ENCODE measurements at places on chromosomes 6 and 20. TPM values are rescaled to one million over a fixed set of nuclear protein-coding genes. Genes with fewer than 3 reads are reported as not detected.

DNA sequence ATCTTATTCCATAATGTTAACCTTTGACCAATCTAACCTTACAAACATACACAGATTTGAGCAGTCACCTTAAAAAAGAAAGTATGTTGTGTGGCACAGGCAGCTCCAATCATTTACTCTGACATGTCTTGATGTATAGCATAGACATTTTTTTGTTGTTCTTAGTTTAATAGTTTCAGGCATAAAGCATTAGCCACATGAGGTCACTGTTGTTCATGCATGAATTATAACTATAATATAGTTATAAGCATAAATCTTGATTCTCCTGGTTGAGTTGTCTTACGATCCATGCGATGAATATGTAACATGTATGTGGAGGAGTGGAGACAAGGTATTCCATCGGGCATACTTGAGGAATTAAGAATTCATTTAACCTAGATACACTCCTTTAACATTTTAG, 26.1 kb upstream of the NKAIN2 start:
- DNase-seq, result no peak

DNA sequence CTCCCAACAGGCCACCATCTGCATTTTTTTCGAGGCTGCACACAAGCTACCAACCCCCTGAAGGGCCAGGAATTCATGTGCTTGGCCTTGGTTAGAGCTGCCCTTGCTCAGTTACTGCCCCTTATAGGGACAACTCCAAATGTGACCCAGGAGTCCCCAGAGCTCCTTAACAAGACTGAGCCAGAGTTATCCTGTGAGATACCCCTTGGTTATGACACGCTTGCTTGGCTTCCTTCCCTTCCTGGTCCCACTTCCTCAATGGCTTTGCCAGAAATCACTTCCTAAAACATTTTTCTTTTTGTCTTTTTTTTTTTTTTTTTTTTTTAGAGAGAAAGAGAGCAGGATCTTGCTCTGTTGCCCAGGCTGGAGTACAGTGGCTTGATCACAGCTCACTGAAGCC, 8.9 kb downstream of the TREM1 start:
- no peak for DNase-seq

DNA sequence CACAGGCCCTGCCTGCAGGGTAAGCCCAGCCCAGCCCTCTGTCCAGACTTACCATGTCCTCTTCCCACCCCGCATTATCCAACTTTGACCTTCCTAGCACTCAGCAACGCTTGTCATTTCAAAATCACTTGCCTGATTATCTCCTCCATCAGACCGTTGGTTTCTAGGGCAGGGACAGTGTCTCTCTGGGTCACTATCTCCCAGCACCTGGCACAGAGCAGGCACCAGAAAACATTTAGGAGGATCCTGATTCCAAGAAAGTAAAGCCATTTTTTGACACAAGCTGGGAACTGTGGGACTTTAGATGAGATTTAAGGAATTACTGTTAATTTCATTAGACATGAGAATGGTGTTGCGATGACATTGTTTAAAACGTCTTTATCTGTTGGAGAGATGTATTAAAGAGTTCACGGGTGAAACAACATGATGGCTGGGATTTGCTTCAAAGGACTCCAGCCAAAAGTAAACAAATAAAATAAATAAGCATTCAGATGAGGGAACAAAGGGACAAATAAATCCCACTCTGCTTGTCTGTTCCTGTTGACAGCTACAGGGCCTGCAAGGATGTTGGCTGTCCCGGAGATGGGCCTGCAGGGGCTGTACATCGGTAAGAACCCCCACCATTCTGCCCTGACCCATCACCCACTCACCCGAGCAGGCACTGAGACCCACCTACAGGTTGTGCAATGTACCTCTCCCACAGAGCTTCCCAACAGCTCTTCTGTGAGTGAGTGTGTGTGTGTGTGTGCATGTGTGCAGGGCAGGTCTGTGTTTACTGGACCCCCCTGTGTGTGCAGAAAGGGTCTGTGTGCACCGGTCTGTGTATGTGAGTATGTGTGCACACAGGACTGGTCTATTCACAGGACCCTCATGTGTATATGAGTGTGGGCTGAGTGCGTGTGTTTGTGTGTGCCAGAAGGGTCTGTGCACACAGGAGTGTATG, 5.9 kb downstream of the HSPA12B start:
- no peak for DNase-seq

GRCh38 chr6:73043446-73043845, 181.8 kb downstream of the KHDC1L start:
- DNase-seq, result no peak

DNA sequence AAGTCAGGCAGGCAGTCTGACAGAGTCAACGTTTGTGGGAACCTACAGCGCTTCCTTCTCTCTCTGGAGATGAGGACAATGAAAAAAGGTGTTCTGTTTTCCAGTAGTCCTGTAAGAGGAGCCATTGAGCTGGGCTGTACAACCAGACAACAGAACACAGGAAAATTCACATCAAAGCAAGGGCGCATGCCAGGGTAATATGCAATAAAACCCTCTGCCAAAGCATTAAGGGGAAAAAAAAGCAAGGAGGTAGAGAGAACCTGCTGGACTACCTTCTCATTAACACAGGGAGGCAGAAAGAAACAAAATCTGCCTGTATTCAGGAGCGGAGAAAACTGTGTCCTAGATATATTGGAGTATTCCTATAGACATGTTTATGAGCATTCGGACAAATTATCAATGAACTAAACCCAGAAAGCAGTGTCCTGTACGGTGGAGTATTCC, 1.3 kb downstream of the RNF24 start:
- no peak for DNase-seq

ELOVL2 gene
- total RNA-seq, result not detected

DNA sequence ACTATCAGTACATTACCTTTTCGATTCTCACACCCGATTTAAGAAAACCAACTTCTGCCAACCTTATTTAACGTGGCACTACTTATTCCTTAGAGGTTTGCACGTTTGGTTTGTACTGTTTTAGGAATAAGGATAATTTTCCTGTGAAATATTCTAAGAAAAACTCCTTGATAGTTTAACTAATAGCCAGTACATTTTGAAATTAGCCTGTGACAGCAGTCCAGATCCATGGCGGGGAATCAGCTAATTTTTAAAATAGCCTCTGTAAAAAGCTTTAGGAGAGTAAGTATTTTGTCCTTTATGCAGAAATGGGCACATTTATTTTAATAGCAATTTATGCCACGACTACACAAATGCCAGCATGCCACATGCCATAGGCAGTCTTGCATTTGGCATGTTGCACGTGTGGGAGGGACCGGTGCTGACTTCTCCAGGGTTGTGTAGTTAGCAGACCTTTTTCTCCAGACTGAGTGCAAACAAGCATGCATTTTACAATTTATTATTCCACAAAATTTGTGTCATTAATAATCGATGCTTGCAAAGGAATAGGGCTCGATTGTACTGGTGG, 6.2 kb downstream of the FOXC1 start:
- no peak for DNase-seq

APOM gene
- total RNA-seq, result 4.0 TPM

DNA sequence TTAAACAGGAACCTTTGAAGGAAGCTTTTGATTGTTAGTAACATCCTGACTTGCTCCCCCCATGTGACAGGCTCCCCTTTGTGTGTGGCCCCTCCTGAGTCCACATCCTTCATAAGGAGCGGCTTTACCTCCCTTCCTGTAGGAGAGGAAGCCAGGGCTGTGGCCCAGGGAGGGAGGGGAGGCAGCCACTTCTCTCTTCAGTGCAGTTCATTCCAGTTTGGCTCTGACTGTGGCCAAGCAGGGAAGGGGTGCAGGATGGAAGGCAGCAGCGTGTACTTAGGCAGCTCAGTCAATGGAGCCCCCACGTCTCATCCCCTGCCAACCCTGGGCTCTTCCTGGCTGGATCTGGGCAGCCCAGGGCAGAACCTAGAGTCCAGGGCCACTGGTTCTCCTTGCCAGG, 295.2 kb downstream of the QKI start:
- no peak for DNase-seq

DNA sequence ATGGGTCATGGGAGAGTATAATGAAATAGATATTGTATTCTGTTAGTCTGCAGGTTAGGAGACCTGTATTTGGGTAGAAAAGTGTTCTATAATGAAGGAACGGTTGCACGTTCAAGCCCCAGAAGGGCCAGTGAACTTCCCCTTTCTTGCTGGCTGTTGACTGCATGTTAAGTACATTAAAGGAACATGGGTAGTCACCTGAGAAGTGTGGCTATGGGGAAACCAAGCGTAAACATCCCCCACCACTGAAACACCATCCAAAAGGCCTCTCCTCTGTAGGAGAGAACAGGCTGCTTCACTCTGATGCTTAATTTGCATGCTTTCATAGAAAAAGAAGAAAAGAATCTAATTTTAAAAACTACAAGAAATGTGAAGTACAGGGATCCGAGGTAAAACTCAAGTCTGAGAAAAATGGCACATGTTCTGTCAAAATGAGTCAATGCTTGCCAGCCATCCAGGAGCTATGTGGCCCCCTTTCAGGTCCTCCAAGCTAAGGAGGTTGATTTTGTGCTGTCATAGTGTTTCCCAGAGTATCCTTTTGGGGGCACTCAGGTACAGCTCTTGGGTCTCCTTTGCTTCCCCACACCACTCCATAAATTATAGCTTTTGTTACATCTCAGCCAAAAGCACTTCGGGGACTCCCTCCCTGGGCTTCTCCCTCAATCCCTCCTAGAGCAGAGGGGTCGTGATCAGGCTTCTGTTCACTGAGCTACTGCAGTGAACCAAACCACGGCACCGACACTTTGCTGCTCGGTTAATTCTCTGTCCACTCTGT, 283.7 kb upstream of the AGPAT4 start:
- DNase-seq, result no peak

- no peak for DNase-seq
Measured at GRCh38 chr6:44782892-44783291, 395.4 kb downstream of the CDC5L start.

DNA sequence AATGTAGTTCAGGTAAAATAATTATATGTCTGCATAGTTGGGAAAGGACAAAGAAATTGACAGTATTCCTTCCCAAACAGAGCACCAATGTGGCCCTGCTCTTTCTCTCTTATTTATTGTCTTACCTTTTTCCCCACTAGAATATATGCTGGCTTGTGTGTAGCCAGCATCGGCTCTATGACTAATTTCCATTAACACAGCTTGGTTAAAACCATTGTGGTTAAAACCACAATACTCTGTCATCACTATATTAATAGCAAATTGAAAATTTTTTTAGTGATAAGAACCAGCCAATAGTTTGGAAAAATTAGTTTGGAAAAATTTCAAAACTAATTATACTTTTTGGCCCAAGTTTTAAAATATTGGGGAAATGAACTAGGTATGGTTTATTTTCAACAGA, 535.1 kb downstream of the UTRN start:
- no peak for DNase-seq

TINAG gene
- not detected for total RNA-seq

GRCh38 chr6:12010635-12011275, 1.4 kb upstream of the HIVEP1 start:
- no peak for DNase-seq

GRCh38 chr6:90028066-90028778, 134.0 kb downstream of the GJA10 start:
- DNase-seq, result no peak

ME1 gene
- total RNA-seq, result 0.97 TPM

DDO gene
- total RNA-seq, result 0.12 TPM

GRM1 gene
- not detected for total RNA-seq

DNA sequence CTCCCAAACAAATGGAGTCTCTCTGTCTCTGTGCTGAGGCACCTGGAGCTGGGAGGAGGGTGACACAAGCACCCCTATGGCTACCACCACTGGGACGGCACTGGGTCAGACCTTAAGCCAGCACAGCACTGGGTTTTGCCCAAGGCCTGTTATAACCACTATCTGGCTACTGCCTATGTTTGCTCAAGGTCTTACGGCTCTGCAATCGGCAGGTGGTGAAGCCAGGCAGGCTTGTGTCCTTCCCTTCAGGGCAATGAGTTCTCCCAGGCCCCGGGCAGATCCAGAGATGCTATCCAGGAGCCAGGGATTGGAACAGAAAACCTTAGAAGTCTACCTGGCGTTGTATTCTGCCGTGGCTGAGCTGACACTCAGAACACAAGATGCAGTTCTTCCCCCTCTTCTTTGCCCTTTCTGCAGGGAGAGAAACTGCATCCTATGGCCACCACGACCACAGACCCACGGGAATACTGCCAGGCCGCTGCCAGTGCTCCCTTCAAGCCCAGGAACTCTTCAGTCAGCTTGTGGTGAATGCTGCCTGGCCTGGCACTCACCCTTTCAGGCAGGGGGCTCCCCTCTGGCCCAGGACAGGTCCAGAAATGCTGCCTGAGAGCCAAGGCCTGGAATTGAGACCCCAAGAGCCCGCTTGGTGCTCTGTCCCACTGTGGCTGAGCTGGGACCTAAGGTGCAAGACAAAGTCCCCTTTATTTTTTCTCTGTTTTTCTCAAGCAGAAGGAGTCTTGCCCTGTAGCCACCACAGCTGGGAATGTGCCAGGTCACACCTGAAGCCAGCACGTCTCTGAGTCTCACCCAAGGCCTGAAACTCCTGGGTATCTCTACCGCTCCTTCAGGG, 67.0 kb upstream of the FRMD1 start:
- DNase-seq, result no peak

- DNase-seq, result no peak
Measured at GRCh38 chr6:5672581-5673011, 334.1 kb downstream of the NRN1 start.

C6orf58 gene
- not detected for total RNA-seq

PRL gene
- not detected for total RNA-seq

STX7 gene
- total RNA-seq, result 18.4 TPM

- DNase-seq, result no peak
Measured at GRCh38 chr6:17431581-17431980, 38.2 kb downstream of the CAP2 start.

LAMA2 gene
- total RNA-seq, result 2.2 TPM

DNA sequence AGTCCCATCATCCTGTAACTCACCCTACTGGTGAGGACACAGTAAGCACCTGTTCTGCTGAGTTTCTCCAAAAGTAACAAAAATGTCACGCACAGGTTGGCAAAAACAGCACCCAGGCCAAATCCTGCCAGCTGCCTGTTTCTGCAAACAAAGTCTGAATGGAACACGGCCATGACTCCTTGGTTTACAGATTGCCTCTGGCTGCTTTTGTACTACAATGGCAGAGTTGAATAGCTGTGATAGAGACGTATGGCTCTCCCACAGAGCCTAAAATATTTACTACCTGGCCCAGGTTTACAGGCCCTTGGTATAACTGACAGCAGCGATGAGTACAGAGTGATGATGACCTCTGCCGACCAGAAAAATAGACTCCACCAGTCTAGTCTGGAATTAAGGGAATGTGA, 52.6 kb downstream of the CNKSR3 start:
- no peak for DNase-seq

ECT2L gene
- not detected for total RNA-seq

SPDEF gene
- total RNA-seq, result 0.35 TPM

DNA sequence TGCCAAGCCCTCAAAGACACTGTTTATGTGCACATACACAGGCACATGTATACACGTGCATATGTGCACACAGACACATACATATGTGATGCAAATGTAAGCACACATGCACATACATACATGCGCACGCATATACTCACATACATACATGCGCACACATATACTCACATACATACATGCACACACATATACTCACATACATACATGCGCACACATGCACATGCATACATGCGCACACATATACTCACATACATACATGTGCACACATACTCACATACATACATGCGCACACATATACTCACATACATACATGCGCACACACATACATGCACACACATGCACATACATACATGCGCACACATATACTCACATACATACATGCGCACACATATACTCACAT, 20.5 kb upstream of the FOXQ1 start:
- no peak for DNase-seq

- no peak for DNase-seq
Measured at GRCh38 chr20:4012589-4012988, 2.8 kb downstream of the RNF24 start.

GRCh38 chr6:116395647-116396046, 24.9 kb downstream of the DSE start:
- DNase-seq, result no peak

Data from T-helper 17 cell (primary cell).